ENCODE measurements at places on chromosomes 3 and 15. TPM values are rescaled to one million over a fixed set of nuclear protein-coding genes. Genes with fewer than 3 reads are reported as not detected.
A peak's percentile ranks its signal among the peaks of the same experiment; 100 is the strongest.

Gene EFCC1
- not detected for polyA plus RNA-seq

Gene ACAD11
- 15.6 TPM for polyA plus RNA-seq

Gene ADAMTS9
- polyA plus RNA-seq: 0.68 TPM

Gene SOX2
- not detected for polyA plus RNA-seq

Gene GPR62
- not detected for polyA plus RNA-seq

Gene KLF15
- polyA plus RNA-seq: 0.14 TPM

Gene TAMM41
- 14.3 TPM for polyA plus RNA-seq

Gene TRPM1
- not detected for polyA plus RNA-seq

Gene HRH1
- polyA plus RNA-seq: 8.1 TPM

Gene GRAMD1C
- polyA plus RNA-seq: 6.4 TPM

Gene NR2F2
- polyA plus RNA-seq: 23.8 TPM

- peak; percentile 71 for DNase-seq
Observed at GRCh38 chr3:156174229-156174847, 54.0 kb downstream of the KCNAB1 start.

DNA sequence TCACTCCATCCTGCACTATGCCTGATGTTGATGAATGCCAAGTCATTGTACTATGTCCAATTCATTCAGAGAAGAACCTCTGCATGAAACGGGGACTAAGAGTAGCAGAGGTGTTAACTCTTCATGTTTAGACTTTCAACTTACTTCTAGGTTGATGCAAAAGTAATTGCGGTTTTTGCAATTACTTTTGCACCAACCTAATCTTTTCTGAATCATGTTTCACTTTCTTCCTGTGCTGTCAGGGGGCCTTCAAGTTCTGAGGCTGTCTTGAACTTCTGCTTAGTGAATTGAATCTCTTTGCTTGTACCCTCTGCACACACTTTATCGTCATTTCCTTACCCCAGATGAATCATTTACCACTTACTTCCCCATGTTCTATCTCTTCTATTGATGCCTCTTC is 636.2 kb downstream of the NAALADL2 start:
- DNase-seq: no peak

GRCh38 chr15:46213551-46213950 is 578.7 kb downstream of the SQOR start:
- no peak for DNase-seq

- peak; percentile 64 for DNase-seq
Observed at GRCh38 chr15:90154861-90155626, 46.1 kb upstream of the SEMA4B start.

DNA sequence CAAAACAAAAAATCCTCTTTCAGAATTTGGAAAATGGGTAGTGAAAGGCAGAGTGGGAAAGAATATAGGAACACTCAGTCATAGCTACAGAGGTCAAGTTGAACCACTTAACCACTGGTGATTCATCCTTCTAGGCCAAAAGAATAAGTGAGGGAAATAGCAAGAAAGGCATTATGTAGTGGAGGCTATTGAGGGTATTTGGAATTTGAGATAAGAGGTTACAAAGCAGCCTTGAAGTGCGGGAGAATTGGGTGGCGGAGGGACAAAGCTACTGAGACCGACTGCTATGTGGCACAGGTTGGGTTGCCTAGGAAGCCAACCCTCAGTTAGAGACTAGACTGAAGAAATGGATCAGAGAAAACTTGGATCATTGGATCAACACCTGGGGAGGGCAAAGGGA is 109.5 kb downstream of the SYNPR start:
- DNase-seq: peak; percentile 59

DNA sequence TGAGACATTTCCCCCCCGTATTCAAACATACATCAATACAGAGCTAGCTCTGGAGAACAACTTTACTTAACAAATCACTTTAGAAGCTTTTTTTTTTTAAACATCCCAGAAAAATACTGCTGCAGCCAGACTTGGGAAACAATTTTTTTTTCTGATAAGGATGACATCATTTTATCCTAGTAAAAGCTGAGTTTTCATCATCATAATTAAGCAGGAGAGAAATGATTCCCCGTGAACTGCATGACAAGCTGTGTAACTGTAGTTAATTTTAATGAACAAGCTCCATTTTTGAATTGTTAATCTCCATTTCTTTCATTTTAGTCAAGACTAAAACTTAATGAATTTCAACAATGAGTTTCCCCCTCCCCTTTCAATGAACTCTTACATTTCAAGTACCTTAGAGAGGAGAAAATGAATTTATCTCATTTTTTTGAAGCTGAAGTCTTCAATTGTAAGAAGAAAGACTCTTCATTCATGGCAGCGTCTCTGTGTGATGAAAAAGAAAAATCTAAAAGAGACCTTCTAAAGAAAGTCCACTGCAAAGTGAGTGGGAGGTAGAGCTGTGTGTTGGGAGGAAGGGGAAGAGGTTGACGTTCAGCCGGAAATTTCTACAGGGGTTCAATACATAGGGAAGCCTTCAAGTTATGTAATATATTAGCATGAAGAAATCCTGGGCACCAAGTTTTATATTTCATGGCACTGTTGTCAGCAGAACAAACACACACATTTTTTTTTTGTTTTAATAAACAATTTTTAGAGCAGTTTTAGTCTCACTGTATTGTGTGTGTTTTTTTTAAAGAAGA is 31.7 kb downstream of the HES1 start:
- no peak for DNase-seq

DNA sequence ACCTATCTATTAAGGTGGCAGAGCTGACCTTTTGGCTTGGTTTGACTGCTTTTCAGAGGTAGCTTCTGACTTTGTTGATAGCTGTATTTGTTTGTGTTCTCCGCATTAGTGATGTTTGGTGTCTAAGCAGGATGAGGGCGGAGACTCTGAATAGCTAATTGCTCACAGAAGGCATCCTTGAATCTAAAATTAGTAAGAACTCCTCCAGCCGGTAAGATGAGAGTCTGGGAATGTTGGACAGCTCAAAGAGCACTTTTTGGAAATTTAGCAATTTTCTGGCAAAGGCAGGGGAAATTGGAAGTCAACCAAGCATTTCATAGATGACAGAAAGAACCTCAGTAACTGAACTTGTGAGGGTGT is 174.1 kb downstream of the KLHL25 start:
- peak; percentile 91 for DNase-seq

DNA sequence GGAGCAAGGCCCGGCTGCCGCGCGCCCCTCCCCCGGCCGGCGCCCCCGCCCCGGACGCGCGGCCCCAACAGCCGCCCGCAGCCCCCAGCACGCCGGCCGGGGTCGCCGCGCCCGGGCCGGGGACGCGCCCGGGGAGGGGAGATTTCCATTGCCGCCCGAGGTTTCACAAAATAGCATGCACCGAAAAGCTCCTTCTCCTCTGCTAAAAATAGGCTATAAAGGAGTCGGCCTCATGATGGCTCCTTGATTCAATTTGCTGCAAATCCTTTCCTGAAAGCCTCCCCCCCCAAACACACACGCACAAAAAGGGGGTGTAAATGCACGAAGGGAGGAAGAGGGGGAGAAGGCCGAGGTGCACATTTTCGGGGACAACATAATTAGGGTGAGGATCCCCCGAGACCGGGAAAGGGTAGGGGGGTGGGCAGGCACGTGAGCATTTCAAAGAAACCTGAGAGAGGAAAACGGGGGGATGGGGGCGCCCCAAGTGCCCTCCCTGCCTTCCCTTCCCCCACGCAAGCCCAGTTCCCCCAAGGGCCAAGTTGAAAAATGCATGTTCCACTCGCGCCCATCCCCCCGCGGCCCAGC is 734 bp downstream of the TBL1XR1 start:
- DNase-seq: peak; percentile 63

DNA sequence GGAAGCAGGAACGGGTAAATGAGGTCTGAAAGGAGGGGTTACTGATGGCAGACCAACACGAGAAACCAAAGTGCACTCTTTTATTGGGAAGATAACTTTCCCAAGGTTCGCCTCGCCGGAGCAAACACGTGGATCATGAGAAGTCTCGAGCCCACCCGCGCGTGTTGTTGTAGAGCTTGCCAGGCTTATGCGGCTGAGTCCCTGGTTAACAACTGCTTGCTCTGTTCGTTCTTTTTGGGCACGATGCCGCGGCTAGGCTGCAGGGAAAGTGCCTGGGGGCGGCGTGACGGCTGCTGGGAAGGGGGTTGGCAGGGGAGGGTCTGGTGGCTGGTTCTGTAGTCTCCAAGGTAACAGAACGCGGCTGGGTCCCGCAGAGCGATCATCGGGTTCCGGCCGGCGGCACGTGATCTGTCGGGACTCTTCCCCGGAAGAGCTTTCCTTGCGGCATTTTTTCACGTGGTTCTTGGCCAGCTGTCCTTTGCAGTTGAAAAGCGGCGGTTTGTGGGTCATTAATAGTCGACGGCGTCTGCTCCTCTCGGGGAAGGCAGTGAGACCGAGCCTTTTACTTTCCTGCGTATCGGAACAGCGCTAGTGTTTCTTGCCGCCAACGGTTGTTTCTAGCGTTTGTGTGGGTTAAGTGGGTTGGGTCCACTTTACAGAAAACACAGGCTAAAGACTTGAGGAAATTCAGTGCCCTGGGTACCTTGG is 1.5 kb downstream of the MGA start:
- peak; percentile 89 for DNase-seq

GRCh38 chr3:150786791-150787190 is 23.8 kb upstream of the SIAH2 start:
- peak; percentile 45 for DNase-seq

- peak; percentile 67 for DNase-seq
Observed at GRCh38 chr3:5226783-5227182, 39.3 kb downstream of the EDEM1 start.

- peak; percentile 78 for DNase-seq
Observed at GRCh38 chr3:14634763-14635400, 16.7 kb upstream of the CCDC174 start.

- DNase-seq: no peak
Observed at GRCh38 chr3:194120789-194121770, 14.9 kb upstream of the HES1 start.

DNA sequence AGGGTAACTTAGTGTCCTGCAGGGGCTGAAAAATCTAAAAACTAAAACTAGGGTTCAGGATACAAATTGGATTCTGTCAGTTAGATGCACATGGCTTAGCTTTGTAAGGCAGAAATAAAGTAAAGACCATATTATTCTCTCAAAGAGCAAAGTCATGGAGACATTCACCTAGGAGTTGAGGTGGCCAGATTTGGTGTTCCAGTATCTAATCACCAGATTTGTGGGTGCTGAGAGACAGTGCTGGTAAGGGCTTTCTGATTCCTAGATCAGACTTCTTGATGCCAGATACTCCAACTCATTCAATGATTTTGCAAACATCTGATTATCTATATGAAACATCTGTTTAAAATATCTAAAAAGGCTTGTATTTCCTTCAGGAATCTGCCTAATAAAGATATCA is 28.3 kb upstream of the TBC1D5 start:
- DNase-seq: no peak

GRCh38 chr3:47381317-47382157 is 716 bp downstream of the PTPN23 start:
- peak; percentile 97 for DNase-seq

DNA sequence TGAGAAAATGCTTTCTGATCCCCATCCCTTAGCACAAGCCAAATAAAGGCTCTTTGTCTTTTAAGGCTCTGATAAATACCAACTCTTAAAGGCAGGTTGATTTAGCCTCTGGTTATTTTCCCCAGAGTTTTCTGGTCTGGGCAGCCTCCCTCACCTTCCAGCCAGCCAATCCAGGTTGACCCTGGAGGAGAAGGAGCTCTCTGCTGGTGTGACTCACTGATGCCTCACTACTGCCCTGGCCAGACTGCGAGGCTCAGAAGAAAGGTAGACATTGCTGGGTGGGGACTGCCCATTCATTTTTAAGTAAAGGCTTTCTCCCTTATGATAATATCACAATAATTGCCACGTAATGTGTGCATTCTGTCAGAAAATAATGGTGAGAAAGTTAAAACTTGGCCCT is 37.1 kb downstream of the SLCO3A1 start:
- DNase-seq: peak; percentile 62

GRCh38 chr3:58361866-58362265 is 29.2 kb downstream of the PXK start:
- no peak for DNase-seq
